ACHN (cell line): ENCODE measurements at places on chromosomes 16 and 17.

DNA sequence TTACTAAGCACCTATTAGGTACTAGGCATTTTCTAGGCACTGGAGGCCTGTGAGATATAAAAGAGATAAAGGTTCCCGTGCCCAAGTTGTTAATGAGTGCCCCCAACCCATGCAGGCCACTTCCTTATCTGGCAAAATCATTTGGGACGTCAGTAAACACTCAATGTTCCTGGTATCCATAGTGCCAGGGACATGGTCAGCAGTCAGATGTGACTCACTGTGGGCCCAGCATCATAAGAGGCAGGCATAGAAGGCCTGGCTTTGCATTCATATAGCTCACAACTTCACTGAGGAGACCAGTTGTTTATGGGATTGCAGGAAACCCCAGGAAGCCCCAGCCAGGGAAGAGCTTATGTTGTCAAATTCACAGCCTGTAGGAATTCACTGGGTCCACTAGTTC is 81.1 kb downstream of the MRC2 start:
- no peak for DNase-seq

- DNase-seq, result no peak
These were observed 14.1 kb upstream of the SPATA32 start for GRCh38 chr17:45276031-45276430.

GRCh38 chr16:4200000-4200780 is 41.7 kb downstream of the SRL start:
- DNase-seq, result peak; percentile 79

DNA sequence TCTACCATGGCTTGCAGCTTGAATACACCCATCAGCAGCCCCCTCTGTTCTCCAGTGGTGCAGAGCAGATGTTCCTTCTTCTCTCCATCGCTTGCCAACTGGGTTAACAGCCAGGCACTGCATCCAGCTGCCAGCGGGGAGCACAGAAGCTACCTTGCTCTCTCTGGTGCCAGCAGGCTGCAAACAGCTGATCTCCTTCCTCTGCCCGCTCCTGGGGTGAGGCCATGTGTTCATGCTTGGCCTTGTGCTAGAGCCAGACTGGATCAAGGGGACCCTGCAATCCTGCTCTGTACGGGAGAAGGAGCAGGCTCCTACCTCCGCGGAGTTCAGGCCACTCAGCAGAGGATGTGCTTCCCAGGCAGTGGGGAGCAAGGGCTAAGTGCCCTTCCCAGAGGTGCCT is 24.1 kb upstream of the ENGASE start:
- DNase-seq, result no peak

DNA sequence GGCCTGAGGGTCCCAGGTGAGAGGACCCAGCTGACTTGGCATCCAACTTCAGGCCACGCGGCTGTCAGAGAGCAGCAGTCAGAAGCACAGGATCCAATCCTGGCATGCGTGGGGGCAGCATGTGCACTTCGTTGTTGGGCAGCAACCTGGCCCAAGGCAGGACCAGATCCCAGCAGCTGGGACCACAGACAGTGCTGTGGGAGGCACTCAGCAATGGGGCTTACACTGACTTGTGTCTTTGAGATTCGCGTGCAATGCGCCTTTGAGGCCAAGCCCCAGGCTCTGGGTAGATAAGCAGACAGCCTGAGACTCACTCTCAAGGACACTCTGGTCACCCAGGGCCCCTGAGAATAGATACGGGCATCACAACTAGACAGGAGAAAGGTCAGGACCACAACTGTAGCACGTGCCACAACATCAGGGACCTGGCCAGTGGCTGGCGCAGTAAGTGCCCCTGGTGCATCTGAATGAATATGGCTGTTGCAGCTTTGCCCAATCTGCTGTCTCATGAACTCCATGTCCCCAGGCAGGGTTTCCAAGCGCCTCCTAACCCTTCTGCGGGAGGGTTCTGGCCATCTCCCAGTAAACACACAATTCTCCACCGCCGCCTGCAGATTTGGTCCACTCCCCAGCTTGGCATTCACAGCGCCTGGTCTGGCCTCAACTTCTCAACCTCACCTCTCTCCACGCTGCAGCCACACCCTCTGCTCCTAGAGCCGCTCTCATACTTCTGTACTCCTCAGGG is 3.2 kb downstream of the PAM16 start:
- no peak for DNase-seq

GRCh38 chr16:89822188-89823086 is 5.8 kb upstream of the SPIRE2 start:
- DNase-seq, result no peak

GRCh38 chr17:10021272-10021984 is 116.4 kb upstream of the RCVRN start:
- no peak for DNase-seq

GRCh38 chr16:20285993-20286499 is 41.3 kb downstream of the GP2 start:
- DNase-seq, result no peak

DNA sequence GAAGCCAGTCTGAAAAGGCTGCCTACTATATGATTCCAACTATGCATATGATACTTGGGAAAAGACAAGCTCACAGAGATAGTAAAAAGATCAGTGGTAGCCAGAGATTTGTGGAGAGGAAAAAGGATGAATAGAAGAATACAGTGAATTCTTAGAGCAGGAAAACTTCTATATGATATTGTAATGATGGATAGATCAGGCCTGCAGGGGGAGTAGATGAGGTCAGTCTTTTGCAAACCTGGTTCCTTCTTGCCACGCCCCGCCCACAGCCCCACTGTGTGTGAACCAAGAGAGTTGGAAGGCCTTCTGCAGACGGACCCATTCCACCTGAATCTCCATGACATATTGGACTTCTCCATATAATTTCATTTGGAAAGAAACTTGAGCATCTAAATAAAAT is 761 bp upstream of the CCL8 start:
- DNase-seq, result peak; percentile 9

GRCh38 chr16:75261590-75262078 is 10.2 kb upstream of the BCAR1 start:
- no peak for DNase-seq

- no peak for DNase-seq
These were observed 21.4 kb upstream of the PITPNM3 start for GRCh38 chr17:6577686-6578263.

DNA sequence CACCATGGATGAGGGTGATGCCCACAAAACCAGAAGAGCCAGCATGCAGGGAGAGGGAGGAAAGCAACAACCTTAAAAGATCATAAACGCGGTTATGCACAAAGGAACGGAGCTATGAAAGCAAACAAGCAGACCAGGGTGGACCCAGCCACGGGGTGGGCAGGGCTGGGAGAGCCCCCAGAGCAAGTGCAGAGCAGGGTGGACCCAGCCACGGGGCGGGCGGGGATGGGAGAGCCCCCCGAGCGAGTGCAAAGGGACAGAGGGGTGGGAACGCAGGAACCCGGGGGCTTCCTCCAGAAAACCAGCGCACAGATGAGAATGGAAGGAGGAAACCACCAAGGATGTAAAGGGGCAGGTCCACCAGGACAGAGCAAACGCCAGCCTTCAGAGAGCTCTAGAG is 33.2 kb downstream of the CCDC57 start:
- no peak for DNase-seq

- no peak for DNase-seq
These were observed 12.0 kb downstream of the VAC14 start for GRCh38 chr16:70788668-70789594.

GRCh38 chr16:48608871-48609651 is 919 bp downstream of the N4BP1 start:
- peak; percentile 16 for DNase-seq

- no peak for DNase-seq
These were observed 85.2 kb downstream of the C16orf78 start for GRCh38 chr16:49458656-49459445.

- no peak for DNase-seq
These were observed 124.0 kb downstream of the SEC14L1 start for GRCh38 chr17:77264617-77265230.

DNA sequence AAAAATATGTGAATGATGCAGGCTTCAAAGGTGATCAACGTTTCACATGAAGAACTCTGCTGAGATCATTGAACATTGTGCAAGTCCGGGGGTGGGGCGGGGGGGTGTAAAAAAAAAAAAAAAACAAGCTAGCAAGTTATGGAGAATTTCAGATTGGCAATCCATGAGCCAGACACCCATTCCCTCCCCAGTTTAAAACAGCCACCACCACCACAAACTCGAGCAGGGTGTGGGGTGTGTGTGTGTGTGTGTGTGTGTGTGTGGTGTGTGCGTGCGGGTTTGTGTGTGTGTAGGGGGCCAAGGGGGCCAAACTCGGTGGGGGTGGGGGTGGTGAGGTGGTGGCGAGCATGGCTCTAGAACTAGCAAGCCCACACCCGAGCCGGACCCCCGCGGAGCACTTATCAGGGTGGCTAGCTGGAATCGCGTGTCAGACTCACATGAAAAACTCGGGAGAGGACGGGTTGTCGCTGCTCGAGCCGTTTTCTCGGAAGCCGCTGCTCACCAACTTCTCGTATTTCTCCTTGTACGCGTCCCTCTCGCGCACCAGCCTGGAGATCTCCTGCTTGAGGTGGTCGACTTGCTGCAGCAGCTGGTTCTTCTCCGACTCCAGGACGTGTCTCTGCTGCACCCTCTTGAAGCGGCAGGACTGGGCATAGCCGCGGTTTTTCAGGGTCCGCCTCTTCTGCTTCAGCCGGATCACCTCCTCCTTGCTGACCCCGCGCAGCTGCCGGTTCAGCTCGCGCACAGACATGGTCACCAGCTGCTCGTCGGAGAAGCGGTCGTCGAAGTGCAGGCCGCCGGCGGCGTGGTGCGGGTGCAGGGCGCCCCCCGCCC is 2.0 kb downstream of the MAF start:
- no peak for DNase-seq

DNA sequence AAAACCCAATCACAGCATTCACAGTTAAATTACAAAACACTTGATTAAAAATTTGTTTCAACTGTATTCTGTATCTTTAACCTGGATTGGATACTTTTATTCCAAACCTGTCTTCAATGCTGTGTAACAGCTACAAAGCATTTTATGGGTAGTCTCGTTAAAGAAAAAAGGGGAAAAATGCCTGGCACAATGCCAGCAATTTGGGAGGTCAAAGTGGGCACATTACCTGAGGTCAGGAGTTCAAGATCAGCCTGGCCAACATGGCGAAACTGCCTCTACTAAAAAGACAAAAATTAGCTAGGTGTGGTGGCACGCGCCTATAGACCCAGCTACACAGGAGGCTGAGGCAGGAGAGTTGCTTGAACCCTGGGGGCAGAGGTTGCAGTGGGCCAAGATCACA is 4.0 kb downstream of the GNA13 start:
- no peak for DNase-seq

GRCh38 chr16:87648698-87649487 is 46.6 kb downstream of the JPH3 start:
- DNase-seq, result no peak

- peak; percentile 99 for DNase-seq
These were observed at the start of gene SEZ6L2 for GRCh38 chr16:29899516-29900101. Gene SEZ6L2 (minus strand): TSS chr16:29899550. CDS start chr16:29899019, 531 bp downstream.

DNA sequence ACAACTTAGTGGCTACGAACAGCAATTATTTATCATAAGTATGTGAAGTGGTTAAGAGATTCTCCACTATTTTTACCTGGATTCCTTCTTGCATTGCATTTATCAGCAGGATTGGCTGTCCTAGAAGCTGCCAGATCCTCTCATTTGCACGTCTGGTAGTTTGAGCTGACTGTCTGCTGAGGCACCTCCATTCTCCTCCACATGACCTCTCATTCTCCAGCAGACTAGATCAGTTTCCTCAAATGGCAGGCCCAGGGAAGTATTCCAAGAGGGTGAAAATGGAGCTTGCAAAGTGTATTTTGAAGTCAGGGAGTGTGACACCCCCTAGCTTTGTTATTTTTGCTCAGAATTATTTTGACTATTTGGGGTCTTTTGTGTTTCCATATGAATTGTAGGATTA is 870.1 kb downstream of the CDH11 start:
- DNase-seq, result no peak

DNA sequence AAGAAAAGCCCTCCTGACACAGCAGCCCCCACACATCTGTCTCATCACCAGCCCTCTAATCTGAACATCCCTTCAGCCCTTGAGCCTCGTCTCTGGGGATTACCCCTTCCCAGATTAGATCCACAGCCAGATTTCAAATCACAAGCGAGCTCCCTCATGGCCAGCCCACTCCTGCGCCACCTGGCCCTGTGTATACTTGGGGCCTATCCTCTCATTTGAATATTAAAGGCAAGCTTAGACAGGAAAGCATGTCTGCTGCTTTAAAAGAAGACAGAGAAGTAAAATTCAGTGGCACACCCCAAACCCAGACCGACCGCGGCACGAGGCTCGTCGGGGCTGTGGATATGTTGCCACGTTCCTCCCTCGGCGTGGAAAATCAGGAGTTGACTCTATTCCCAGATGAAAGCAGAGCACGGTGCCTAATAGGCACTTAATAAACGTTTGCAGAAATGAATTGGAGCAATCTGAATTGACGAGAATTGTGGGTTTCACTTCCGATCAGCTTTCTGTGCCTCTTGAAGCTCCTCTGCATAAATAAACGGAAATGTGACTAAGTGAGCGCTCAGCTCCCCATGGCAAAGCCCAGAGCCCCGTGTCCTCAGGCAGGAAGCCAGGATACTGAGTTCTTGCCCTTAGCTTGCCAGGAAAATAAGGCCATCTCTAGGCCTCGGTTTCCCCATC is 108.0 kb downstream of the CCDC182 start:
- DNase-seq, result no peak

DNA sequence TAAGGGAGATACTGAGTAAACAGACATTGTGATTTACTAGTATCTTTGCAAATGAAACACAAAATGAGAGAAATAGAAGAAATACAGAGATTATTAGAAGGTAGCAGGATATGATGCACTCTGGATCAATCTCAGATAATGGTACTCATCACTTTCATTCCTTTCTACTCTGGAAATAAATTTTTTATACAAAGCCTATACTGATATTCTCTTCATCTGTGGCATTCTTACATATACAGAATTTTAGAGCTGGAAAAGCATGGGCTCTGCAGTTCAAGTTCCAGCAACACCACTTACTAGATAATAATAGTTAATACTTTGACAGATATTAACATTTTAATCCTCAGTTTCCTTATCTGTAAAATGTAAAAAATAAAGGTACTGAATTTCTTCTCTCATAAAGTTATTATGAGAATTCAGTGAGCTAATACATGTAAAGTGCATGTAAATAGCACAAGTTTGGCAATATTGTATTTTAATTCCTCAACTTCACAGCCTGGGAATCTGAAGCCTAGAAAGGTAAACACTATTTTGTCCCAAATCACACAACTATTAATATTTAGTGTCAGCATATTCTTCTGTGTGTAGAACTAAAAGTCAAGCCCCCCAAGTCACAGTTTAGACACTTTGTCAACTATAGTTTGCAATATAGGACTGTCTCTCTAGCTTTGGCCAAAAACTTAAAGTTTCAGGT is 6.5 kb downstream of the RNF43 start:
- DNase-seq, result no peak

DNA sequence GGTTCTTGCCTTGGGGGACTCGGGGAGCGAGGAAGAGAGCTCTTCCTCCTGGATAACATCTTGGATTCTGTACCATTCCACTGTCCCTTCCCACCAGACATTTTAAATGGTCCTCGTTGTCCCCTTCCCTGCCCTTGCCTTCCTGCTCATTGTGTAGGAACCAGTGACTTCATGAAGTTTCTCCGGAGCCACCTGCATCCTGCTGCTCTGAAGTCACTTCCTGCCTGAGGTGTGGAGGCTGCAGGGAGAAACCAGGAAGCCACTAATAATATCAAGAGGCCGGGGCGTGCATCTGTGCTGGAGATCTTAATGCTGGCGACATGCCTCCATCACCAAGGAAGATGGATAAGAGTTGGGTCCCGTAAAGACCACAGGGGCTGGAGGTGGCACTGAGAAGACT is 6.2 kb upstream of the SLC16A13 start:
- no peak for DNase-seq
